Stimulated activated CD8-positive, alpha-beta memory T cell treated with anti-CD3 and anti-CD28 coated beads, Interleukin-4, amount 100 ng/mL, for 48 hours (primary cell): ENCODE measurements at places on chromosomes 1 and 21.

GRCh38 chr1:92511541-92511940 lies 24.8 kb upstream of the GFI1 start:
- no peak for DNase-seq

- no peak for DNase-seq
Observed at GRCh38 chr1:228939001-228939691, 203.9 kb downstream of the RHOU start.

GRCh38 chr1:157585984-157586383 lies 11.9 kb downstream of the FCRL4 start:
- no peak for DNase-seq

GRCh38 chr1:7108251-7108650 lies 323.0 kb downstream of the CAMTA1 start:
- no peak for DNase-seq

DNA sequence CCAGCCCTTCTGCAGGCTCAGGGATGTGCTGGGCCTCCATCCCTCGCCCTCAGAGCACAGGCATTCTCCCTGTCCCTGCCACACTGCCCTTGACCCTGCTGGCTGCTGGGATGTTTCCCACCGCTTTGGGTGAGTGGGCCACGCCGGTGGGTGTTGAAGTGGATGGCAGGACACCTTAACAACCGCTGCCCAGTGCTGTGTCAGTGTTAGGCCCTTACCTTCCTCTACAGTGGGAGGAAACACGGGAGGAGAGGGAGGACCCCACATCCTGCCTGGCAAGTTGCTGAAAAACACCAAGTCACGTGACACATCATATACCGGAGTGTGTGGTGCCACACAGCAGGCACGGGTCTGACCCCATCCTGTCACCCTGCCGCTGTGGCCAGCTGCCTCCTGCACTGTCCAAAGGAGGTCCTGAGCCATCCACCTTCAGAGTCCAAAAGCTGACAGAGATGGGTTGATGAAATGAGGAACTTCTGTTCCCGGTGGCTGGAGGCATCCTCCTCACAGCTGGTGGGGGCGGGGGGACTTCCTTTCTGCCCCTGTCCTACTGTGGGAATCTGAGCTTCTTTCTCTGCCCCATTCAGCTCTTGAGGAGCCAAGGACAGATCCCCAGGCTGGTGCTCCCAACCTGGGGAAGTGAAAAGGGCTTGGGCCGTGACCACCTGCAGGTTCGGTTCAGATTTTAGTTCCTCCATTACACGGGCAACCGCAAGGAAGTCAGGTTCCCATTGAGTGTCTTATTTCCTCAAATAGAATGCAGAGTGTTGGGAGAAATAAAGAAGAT lies 3.2 kb upstream of the THEMIS2 start:
- DNase-seq: peak; percentile 75

DNA sequence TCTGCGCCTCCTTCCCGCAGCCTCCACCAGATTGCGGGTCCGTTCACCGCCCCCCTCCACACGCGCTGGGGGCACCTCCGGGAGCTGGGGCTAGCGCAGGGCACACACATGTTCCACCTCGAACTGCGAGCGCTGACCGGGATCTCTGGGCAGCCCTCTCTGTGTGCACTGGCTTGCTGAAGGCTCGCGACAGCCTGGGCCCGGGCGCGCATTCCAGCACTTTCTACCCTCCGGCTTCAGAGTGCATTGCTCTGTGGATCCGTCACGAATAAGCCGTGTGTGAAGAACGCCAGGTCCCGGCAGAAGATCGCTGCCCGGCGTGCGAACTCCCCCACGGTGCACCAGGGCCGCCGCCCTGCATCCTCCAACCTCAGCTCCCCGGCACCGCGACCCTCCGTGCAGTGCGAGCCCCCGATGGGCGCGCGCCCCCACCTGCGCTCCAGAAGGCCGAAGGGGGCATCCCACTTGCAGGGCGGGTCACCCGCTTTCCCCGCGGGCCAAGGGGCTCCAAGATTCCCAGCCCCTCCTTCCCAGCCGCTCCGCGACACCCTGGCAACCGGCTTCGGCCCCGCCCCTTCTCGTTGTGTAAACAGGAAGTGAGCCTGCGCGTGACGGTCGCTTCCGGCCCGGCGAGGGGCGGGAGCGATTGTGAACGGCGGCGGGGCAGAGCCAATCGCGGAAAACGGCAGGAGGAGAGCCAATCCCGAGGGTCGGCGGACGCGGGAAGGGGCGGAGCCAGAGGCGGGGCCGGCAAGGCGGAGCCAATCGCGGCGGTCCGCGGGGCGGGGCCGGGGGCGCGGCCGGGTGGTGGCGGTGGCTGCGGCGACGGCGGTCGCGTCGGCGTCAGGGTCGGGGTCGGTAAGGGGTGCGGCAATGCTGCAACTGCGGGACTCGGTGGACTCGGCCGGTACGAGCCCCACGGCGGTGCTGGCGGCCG lies at the start of gene TPRG1L:
Gene TPRG1L (plus strand): TSS at position 816 of the 937 bp plus-strand sequence. CDS start 58 bp downstream, at position 874.
- peak; percentile 99 for DNase-seq

- no peak for DNase-seq
Observed at GRCh38 chr1:81254560-81254959, 546.2 kb upstream of the ADGRL2 start.
